Gastroesophageal sphincter (tissue), 4 donors: ENCODE measurements at places on chromosomes 13 and 19. TPM values are rescaled to one million over a fixed set of nuclear protein-coding genes. Genes with fewer than 3 reads are reported as not detected.

DNA sequence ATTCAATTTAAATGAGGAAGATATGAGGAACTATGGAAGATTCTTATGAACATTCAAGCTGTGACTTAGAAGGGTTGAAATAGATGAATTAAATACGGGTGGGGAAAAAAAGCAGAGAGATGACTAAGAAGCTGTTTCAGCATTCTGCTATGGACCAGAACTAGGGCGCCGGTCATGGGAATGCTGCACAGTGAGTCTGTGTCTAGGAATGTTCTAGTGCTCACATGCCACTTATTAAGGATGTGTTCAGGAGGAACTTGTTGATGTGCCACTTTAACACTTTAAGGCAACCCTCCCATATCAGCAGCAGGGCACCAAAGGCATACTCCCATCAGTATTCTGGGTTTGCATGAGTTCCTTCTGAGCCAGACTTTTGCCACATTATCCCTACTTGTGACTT is 152.1 kb downstream of the POSTN start:
- ATAC-seq = no peak

DNA sequence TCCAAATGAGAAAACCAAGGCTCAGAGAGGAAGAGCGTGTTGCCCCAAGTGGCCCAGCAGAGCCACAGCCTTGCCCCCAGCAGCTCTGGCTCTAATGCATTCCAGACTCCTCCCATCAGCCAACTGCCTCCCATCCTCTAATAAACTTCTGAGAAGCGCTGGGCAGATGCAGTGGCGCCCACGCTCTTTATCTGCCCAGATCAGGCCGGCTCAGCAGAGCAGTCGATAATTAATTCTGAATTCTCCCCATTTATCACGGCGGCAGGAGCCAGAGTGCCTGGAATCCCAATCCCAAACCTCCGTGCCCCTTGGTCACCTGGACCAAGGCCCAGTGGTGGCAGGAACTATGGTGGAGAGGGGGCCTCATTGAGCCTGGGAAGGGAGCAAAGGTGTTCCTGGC is 13.9 kb downstream of the TINCR start:
- ATAC-seq = no peak

Gene IGFL1
- not detected for total RNA-seq

GRCh38 chr13:82439159-82439904 is 1442.9 kb downstream of the SLITRK1 start:
- ATAC-seq = no peak

Gene CEACAM8
- not detected for total RNA-seq

Gene UBAC2
- total RNA-seq = 51.1 TPM

Gene UBE2L5
- not detected for total RNA-seq

DNA sequence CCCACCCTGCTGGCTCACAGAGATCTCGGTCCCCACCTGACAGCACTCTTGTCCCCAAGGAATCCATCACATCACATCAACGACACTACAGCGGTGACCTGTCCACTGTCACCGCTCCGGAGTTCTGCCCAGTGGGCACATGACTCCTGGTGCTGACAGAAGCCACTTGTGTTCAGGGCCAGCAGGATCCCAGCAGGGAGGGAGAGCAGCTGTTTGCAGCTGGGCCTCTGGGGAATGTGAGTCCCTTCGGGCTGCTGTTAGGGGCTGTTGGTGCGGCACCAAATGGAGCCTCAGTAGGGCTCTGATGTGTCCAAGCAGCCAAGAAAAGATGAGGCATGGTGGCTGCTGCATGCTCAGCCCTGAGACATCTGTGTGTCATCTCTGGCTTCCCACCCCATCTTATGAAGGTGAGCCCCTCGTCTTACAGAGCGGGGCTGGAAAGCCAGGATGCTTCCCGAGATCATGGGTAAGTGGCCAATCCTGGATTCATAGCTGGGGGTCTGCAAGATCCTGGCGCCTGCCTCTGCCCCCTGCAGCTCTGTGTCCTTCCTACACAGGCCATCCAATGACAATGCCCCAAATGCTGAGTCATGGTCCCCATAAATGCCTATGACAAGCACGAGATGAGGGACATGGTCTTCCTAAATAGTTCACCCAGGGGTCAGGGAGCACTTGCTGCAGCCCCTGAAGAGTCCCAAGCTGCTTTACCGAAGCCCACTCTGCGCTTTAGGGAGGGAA is 56.0 kb downstream of the F2RL3 start:
- ATAC-seq = no peak

GRCh38 chr13:113842336-113843062 is 21.4 kb downstream of the GAS6 start:
- no peak for ATAC-seq

- no peak for ATAC-seq
Measured at GRCh38 chr13:97226013-97226412, 3.9 kb downstream of the MBNL2 start.

Gene ZNF285
- 4.9 TPM for total RNA-seq

- no peak for ATAC-seq
Measured at GRCh38 chr13:108943842-108944241, 314.4 kb downstream of the MYO16 start.

Gene PRR36
- not detected for total RNA-seq

Gene CYP2A6
- not detected for total RNA-seq

- no peak for ATAC-seq
Measured at GRCh38 chr13:109593230-109593629, 193.2 kb downstream of the IRS2 start.

Gene PRR22
- 0.40 TPM for total RNA-seq

DNA sequence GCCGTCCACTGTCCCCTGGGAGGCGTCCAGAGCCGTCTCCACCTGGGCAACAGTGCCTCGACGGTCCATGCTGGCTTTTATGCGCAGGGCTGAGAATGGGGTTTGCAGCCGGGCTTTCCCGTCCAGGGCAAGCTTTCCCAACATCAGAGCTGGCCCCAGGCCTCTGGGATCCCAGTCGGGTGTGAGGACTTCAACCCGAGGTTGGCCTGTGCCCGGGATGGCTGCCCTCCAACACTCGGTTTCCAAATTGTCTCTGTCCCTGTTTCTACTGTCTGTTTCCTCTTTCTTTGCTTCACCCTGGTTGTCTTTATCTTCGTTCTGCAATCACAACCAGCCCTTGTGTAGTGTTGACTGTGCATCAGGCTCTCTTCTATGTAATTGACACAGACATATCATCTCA is at the start of gene IFNL4:
TSS of gene IFNL4 (minus strand) at position 51 of the 400 bp plus-strand sequence.
- ATAC-seq = no peak

DNA sequence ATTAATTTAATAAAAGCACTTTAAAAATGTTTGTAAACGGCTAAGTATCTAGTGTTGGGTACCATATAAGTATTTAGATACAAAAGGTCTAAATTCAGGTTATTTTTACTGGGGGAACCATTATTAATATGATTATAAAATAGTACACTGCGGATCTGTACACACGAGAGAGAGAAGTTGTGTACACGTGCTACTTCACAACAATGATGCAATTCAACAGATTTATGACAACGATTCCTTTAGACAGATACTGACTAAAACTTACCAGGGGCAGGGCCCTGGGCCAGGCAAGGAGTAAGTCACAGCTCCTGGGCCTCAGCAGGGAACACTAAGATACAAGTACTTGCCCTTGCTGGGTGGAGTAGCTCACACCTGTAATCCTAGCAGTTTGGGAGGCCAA is 29.1 kb upstream of the TPTE2 start:
- no peak for ATAC-seq

GRCh38 chr19:53882391-53883050 is 524 bp downstream of the PRKCG start:
- no peak for ATAC-seq
